ENCODE measurements at places on chromosomes 7 and 10.
A peak's percentile ranks its signal among the peaks of the same experiment; 100 is the strongest.

GRCh38 chr7:114819616-114820362, 102.1 kb upstream of the MDFIC start:
- DNase-seq, result no peak

GRCh38 chr10:59633063-59633462, 76.6 kb downstream of the SLC16A9 start:
- no peak for DNase-seq

DNA sequence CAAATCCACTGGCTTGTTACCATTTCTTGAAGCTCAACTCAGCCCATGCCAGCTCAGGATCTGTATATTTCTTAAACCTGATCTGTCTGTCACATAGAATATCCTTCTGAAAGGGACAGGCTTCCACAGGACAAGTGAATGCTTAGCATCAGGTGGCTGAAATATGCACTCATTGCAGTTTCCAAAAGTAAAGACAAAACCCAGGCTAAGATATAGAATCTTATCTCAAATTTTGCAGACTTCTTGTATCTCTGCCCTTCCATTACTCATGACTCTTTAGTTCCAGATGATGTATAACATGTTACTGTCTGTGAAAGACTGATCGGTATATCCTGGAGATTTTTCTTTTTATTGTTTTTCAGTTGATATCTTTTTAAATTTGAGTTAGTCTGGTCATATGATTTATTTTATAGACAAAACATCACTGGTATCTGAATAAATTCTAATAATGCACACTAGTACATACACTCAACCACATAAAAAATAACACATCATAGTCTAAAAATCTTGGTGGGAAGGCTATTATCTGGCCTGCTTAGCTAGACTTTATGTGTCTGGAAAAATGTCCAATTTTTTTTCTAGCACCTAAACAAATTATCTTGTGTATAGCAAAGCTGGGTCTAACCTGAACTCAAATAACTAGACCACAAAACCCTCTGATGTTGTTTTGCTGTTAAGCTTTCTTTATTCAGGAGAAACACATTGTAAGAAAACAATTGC, 182.6 kb downstream of the ADAM12 start:
- no peak for DNase-seq

GRCh38 chr7:74153736-74154135, 20.4 kb upstream of the EIF4H start:
- no peak for DNase-seq

DNA sequence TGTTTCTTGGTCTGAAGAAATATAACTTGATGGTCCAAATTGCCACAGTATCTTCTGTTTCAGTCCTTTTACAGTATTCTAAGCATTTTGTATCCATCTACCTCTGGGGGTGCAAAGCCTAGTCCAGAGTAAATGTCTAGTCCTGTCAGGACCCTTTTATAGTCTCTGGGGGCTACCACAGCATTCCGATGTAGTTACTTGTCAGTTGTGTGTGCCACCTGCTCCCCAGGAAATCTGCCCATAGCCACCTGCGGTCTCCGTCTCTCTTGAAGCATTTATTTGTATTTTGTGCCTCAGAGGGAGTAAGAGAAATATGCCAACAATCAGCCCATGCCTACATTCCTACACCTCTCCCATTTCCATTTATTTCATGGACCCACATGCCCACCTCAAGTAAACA, 12.8 kb downstream of the AGBL3 start:
- DNase-seq, result no peak

GRCh38 chr7:114932991-114933390, 11.1 kb downstream of the MDFIC start:
- no peak for DNase-seq

DNA sequence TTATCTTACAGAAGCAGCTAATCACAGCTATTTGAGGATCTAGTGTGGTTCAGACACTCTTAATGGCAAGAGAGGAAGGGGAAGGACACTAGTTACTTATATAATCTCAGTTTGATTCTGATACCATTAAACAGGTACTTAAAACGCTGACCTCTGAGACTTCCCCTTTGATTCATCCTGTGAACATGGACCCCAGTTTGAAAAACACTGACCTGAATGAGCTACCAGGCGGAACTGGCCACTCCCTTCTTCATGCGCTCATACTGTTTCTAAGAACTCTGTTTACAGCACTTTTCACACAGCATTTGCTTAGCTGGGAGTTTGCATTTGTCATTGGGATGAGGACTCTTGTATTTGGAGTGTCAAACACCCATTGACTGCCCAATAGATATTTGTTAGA, 45.7 kb downstream of the BEND7 start:
- no peak for DNase-seq

DNA sequence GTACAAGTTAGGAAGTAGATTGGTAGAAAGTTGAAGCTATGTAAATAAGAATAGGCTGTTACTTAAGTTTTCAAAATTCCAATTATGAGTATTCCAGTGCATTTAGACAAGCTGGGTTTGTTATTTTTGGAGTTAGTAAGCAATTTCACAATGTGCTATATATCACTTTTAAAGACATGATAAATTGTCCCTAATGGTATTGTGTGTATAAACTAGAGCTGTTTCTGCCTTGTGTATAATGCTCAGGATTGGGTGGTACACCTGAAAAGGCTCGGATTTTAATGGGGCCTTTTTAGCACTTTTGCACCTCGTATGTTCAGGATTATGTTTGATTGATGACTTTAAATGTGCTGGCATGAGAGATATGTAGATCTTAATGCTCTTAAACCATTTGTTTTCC, 175.8 kb downstream of the VTI1A start:
- no peak for DNase-seq

- peak; percentile 65 for DNase-seq
Measured at GRCh38 chr10:73655990-73656298, at the start of gene SYNPO2L. Gene SYNPO2L, minus strand, starts transcription at chr10:73656029. Its CDS starts 107 bp downstream, at chr10:73655922.

- DNase-seq, result no peak
Measured at GRCh38 chr10:36676321-36676720, 449.1 kb upstream of the ANKRD30A start.

DNA sequence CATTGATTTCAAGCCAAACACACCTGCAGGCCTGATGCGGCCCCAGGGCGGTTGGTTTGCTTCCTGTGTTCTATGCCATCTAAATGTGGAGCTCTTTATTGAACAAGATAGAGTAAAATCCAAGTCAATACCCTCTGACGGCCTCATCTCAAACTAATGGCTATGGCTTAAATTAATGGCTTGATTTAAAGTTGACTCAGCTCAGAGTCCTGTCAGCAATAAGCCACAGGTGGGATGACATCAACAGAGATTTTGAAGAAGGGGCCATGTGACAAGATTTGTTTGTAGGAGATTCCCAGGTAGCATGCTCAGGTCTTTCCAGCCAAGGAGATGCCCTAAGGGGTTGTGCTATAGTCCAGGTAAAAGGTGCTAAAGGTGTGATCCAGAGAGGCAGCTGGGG, 66.7 kb upstream of the ZNF32 start:
- DNase-seq, result no peak

- no peak for DNase-seq
Measured at GRCh38 chr7:30281263-30281662, 3.1 kb upstream of the ZNRF2 start.

DNA sequence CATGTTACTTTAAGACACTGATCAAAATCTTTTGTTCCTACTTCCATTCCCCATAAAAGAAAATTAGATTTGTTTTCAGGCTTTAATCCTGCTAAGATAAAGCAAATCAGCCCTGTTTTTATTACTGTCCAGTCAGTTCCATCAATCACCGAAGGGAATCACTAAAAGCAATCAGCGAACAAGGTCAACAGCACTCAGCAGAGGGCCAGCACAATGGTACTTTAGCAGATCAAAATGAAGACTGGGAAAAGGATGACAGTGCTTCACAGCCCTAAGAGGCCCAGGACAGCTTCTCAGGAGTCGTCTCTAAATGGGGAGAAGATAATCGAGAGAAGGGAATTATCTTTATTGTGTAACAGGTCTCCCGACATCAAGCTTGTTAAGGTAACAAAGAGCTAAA, 32.7 kb downstream of the SEM1 start:
- DNase-seq, result no peak

GRCh38 chr10:84238909-84239308, 2.4 kb downstream of the LRIT1 start:
- no peak for DNase-seq

- no peak for DNase-seq
Measured at GRCh38 chr7:22633954-22634474, 93.0 kb upstream of the IL6 start.

GRCh38 chr7:2452074-2452507, 24.1 kb downstream of the GRIFIN start:
- DNase-seq, result no peak

GRCh38 chr10:79356104-79356503, 8.8 kb downstream of the PPIF start:
- no peak for DNase-seq

DNA sequence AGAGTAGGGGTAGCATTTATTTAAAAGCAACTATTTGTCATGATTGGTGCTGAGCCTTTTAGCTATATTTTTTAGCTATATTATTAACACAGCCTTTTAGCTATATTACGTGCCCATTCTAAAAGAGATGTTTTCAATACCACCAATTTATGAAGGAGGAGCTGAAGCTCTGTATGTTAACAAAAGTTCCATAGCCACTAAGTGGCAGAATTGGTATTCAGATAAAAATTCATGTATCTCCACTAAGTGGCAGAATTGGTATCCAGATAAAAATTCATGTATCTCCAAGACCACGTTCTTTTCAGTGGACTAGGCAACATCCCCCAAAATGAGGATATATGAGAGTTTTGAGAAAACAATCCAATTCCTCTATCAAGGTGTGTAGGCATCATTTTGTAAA, 268.6 kb downstream of the HGF start:
- no peak for DNase-seq

DNA sequence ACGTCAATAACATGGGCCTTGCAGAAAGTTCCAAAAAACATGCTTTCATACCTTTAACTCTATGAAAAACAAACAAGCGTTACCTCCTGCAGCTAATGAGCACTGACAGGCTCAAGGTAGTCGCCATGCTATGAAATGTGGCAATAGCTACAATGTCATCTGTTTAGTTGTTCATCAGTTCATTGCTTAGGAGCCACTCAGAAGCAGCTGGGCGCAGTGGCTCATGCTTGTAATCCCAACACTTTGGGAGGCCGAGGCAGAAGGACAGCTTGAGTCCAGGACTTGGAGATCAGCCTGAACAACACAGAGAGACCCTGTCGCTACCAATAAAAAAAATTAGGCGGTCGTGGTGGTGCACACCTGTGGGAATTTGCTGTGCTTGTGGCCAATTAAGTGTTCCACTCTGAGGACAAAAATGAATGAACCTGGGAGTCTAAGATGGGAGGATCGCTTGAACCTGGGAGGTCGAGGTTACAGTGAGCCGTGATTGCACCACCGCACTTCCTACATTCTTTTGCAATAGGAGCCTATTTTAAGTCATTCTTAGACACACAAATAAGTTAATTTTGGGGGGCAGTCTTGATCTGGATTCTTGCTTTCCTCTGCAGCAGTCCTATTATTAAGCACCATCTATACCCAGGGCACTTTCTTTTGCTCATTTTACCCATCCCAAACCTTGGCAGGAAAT, 276.2 kb upstream of the KLF14 start:
- DNase-seq, result no peak

GRCh38 chr7:26514633-26515032, 223.0 kb downstream of the SNX10 start:
- DNase-seq, result no peak

DNA sequence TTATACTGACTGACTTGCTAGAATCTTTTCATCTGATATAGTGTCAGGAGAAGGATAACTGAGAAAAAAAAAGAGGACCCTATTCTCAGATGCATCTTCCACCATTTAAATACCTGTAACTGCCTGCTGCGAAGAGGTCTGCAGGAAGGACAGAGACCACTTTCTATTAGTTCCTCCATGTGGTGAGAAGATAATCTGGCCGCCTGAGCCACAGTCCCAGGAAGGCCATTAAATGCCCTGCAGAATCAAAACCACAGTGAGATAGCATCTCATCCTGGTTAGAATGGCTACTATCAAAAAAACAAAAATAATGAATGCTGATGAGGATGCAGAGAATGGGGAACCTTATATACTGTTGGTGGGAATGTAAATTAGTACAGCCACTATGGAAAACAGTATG, 19.9 kb upstream of the IFIT1B start:
- no peak for DNase-seq

- no peak for DNase-seq
Measured at GRCh38 chr7:151672716-151673115, 153.0 kb upstream of the RHEB start.

- no peak for DNase-seq
Measured at GRCh38 chr10:128803790-128804189, 663.3 kb upstream of the MGMT start.

DNA sequence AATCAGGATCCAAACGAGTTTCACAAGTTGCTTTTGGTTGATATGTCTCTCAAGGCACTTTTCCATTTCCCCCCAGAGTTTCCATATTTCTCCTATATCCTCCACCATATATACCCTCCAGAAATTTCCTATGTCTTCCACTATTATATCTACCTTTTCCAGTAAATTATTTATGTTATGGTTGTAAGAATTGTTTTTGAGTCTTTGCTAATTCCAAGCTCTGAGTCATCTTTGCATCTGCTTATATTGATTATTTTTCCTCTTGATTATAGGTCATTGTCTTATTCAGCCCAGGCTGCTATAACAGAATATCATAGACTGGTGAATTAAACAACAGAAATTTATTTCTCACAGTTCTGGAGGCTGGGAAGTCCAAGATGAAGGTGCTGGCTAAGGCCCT, 12.7 kb downstream of the TACC2 start:
- no peak for DNase-seq

DNA sequence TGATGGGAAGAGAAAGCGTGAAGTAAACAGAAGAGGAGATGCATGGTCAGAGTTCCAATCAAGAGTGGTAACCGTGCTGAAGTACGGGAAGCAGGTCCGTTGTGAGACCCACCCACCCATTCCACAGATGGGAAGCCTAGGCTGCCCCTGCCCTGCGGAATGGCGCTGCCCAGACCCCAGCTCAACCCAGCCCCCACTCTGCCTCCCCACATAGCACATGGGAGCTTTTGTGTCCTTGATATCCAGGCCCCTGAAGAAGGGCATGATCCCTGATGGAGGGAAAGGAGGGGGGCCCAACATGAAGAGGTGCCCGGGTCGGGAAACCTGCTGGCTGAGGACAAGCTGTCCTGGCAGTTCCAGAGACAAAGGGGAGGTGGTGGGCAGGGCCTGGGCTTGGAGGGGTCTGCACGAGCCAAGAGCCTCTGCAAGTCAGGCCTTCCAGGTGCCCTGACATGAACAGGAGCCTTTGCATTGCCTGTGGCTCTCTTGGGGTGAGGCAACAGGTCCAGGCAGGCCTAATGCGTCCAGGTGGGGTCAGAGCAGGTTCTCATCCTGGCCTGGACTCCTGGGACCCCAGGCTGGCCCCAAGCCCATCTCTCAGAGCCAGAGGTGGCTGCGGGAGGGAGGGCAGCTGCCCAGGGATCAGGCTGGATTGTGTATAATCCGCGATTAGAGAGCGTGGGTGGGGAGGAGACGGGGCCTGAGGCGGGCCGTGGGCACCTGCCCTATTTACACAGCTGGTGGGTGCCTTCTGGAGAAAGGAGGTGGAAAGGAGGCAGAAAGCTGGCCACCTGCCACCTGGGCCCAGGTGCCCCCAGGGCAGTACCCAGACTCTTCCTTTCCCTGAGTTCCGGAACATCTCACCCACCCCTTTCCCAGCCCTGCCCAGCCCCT, 23.5 kb downstream of the YKT6 start:
- DNase-seq, result no peak

All from left ventricle myocardium inferior (tissue), 1 donor.